Large intestine (tissue), 12 donors: ENCODE measurements at places on chromosomes 7 and 10. TPM values are rescaled to one million over a fixed set of nuclear protein-coding genes. Genes with fewer than 3 reads are reported as not detected.

Gene ADAM12
- 2.2 TPM for polyA plus RNA-seq

Gene PTPRE
- polyA plus RNA-seq: 21.6 TPM

Gene ZNF32
- polyA plus RNA-seq: 37.4 TPM

Gene ATP6V0A4
- 0.12 TPM for polyA plus RNA-seq

Gene TAS2R3
- polyA plus RNA-seq: 0.15 TPM
